ENCODE measurements at places on chromosomes 5 and 9.

GRCh38 chr5:143174714-143175398, 228.6 kb downstream of the NR3C1 start:
- peak; percentile 54 for DNase-seq

DNA sequence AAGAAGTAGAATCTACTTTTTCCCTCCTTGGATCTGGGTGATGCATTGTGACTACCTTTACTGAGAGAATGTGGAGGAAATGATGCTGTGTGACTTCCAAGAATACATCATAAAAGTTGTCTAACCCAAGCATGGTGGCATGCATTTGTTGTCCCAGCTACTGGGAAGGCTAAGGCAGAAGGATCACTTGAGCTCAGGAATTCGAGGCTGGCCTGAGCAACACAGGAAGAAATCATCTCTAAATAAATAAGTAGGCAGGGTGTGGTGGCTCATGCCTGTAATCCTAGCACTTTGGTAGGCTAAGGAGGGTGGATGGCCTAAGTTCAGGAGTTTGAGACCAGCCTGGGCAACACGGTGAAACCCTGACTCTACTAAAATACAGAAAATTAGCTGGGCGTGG, 143.2 kb upstream of the VLDLR start:
- DNase-seq: no peak

DNA sequence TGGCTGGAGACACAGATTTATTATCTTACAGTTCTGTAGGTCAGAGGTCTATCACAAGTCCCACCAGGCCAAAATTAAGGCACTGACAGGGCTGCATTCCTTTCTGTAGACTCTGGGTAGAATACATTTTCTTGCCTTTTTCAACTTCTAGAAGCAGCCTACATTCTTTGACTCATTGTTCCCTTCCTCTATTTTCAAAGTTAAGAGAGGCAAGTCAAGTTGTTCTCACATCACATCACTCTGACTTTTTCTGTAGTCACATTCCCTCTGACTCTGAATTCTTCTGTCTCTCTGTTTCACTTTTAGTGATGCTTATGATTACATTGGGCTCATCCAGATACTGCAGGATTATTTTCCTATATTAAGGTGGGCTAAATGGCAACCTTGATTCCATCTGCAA, 119.0 kb downstream of the MELK start:
- DNase-seq: no peak

GRCh38 chr5:34691326-34691725, 35.2 kb downstream of the RAI14 start:
- no peak for DNase-seq

DNA sequence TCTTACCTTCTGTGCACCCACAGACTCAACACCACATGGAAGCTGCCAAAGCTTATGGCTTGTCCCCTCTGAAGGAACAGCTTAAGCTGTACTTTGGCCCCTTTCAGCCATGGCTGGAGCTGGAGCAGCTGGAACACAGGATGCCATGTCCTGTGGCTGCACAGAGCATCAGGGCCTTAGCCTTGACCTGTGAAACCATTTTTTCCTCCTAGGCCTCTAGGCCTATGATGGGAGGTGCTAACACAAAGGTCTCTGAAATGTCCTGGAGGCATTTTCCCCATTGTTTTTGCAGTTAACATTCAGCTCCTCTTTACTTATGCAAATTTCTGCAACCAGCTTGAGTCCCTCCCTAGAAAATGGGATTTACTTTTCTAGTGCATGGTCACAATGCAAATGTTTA, 461.4 kb upstream of the TYRP1 start:
- no peak for DNase-seq

DNA sequence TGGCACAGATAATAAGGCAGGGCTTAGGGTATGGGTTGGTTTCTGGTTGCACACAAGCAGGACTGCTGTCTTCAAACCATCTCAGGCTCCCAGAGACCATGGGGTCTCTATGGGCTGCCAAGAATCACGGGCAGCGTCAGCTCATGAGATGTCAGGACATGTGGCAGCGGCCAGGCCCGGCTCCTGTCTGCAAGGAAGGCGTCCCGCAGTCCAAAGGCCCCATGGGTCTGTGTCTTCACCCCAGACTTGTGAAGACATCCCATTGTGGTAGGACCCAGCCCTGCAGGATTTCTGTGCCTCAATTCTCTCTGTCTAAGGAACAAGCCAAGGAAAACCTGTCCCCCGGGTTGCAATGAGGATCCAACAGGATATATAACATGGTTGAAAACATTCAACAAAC, 32.6 kb downstream of the IPPK start:
- DNase-seq: no peak

GRCh38 chr5:137858223-137858916, 9.3 kb upstream of the MYOT start:
- peak; percentile 31 for DNase-seq

DNA sequence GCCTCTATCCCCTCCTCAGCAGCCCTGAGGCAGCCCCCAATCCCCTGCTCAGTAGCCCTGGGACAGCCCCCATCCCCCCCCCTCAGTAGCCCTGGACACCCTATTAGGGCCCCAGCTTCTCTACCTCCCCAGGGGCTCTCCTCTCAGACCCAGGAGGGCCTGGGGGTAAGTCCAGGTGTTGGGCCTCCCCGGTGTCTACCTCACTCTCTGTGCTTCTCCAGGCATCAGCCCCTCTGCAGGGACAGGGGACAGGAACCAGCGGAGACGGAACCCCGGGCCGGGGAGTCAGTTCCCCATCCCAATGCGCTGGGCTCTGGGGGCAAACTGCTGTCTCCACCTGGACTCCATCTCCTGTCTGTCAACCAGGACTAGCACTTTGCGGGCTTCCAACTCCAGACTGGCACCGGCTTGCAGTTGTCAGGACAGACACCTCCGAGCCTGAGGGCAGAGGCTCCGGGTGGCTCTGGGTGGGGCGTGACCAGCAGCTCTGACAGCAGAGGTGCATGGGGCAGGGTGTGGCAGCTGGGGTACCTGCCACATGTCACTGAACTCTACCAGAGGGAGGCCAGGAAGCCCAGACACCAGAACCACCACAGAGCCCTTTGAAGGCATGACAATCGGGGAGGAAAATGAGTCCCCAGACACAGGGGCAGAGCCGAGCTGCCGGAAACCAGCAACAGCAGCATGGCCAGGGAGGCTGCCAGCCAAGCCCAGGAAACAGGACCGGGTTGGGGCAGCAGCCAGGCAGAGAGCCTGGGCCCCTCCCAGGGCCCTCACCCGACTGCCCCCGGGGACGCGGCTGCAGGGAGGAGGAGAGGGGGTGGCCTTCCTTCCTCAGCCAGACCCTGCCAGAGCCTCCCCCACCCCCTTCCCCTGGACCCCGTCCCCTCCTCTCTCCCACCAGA, 17.7 kb upstream of the UBAC1 start:
- DNase-seq: no peak

DNA sequence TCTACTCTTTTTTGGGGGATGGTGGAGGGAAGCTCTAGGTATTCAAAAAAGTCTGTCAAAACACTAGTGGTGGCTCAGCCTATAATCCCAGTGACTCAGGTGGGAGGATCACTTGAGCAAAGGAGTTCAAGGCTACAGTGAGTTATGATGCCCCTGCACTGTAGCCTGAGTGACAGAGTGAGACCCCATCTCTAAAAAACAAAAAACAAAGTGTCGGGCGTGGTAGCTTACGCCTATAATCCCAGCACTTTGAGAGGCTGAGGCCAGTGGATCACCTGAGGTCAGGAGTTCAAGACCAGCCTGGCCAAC, 15.8 kb upstream of the SLC35D2 start:
- DNase-seq: no peak

DNA sequence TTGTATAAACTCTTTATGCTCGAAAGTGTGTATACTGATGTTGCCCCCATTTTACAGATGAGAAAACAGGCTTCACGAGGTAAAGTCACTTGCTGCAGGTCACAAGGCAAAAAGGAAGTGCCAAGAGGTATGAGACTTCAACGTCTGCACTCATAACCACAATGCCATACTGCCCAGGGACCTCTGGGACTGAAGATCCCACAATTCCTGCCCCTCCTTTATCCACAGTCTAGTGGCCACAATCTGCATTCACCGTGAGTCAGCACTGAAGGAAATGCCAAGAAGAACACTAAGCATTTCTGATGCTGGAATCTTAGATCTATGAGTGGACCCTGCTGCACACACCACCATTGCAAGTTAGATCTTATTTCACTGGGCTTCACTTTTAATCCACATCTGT, 37.3 kb downstream of the MED27 start:
- no peak for DNase-seq

DNA sequence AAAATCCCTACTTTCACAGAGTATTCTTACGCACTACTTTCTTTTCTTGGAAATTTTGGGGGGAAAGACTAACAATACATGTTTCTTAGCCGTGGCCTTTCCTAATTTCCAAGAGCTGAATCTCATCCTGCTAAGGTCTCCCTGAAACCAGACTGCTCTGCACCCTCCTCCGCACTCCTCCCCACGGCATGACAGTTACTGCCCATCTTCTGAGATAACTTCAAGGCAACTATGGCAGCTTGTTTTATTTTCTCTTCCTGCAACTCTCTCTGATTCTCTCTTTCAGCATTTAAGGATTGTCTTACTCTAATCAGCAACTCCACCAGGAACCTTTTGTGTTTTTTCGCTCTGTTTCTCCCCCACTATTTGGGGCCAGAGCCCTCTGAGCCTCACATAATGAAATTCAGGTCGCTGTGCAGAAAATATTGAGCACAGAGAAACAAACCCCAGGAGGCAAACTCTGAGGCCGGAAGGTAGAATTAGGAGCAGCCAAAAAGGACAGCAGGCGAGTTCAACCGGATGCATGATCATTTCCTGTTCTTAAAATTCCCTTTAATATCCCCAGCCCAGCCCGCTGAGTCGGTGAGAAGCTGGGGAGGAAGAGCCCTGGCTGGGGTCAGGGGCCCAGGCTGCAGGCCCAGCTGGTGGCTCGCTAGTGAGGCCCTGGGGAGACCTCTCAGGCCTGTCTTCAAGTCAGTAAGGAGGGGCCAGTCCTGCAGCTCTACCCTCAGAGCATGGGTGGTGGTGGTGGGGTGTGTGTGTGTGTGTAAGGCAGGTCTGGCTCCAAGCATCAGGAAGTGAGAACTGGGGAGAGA, 213.6 kb upstream of the S1PR3 start:
- DNase-seq: no peak

DNA sequence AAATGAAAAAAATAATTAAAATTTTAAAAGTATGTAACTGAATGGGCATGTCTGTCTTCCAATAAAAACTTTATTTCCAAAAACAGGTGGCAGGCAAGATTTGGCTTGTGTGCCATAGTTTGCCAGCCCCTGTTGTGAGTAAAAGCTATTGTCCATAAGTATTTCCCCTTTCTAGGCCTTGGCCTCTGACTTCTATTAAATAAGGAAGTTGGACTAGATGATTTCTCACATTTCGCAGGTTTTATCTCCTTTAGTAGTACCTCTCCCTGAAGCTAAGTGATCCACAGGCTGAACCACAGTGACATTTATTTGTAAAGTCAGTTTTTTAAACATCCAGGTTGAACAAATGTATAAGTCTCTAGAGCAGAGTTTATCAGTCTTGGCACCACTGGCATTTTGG, 41.3 kb downstream of the RECK start:
- no peak for DNase-seq

GRCh38 chr9:8857068-8857925, 1057.7 kb upstream of the DMAC1 start:
- DNase-seq: peak; percentile 9

DNA sequence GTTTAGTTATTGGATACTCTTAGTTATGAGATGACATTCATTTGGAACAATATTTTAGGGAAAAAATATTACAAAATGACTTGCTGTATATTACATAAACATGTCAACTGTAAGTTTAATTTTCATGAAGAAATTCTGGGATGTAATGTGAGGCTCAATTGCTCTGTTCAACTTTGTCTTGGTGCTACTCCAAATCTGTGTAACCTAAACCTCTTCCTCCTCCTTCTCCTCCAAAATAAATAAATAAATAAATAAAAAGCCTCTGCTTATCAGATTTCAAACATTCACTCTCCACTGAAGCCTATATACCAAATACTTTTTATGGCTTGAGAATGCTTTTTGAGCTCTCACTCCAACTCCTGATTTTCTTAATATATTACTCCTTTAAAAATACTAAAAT, 27.7 kb downstream of the ACTBL2 start:
- no peak for DNase-seq

GRCh38 chr5:122237906-122238305, 74.1 kb upstream of the SNCAIP start:
- no peak for DNase-seq

- DNase-seq: peak; percentile 40
These were observed 5.3 kb downstream of the KLF4 start for GRCh38 chr9:107484117-107484723.

DNA sequence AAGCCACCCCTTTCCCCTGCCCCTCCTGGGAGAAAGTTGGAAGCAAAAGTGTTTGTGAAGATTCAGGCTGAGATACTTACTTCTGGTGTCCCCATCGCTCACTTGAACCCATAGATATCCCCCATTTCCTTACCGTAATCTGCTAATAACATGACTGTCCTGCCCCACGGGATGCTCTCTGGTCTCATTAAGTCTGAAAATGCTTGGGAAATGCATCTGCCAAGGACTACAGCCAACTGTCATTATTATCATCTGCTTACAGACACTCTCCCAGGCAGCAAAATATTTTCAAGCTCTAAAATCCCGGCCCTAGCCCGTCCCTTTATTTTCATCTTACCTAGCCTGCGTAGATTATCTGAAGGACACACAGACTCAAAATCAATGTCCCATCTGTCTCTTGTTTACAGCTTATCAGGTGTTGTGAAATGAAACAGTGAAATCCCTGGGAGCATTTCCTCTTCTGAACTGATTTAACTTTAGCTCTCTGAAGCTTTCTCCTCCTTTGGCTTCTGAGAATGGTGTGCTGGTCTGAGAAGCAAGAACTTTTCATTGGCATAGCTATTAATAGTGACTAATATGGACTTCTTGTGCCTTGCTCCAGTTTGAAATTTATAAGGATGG, 126.9 kb upstream of the OSMR start:
- DNase-seq: no peak

DNA sequence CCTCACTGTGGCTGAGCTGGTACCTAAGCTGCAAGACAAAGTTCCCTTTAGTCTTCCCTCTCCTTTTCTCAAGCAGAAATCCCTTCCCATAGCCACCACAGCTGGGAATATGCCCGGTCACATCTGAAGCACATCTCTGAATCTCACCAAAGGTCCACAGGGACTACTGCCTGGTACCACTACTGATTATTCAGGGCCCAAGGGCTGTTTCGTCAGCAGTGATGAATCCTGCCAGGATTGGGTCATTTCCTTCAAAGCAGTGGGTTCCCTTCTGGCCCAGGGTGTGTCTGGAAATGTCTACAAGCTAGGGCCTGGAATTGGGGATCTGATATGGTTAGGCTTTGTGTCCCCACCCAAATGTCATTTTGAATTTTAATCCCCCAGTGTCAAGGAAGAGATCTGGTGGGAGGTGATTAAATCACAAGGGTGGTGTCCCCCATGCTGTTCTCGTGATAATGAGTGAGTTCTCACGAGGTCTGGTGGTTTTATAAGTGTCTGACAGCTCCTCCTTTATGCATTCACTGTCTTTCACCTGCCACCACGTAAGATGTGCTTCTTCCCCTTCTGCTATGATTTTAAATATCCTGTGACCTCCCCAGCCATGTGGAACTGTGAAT, 83.2 kb upstream of the FST start:
- DNase-seq: no peak
